CD4-positive, alpha-beta T cell (primary cell): ENCODE measurements at places on chromosomes 12 and 14.

DNA sequence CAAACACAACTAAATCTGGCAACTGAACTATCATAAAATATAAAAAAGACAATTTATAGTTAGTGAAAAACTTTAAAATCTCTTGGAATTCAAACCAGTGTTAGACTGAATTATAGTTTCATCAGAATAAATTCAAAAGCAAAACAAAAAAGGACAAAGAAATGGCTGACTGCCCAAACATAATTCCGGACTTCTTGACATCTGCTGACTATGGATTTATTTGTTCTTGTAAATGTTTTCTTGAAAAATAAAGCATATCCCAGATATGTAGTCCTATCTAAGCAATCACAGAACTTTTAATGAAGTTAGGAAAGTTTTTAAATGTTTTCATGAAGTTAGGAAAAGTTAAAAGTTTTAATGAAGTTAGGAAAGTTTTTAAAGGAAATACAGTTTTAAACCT is 45.8 kb upstream of the CNTN1 start:
- no peak for DNase-seq
- no peak overlapping the region for H3K27ac ChIP-seq
- H3K4me3 ChIP-seq: no peak overlapping the region
- H3K27me3 ChIP-seq: no peaks in the 10 kb centered on the region
- H3K4me1 ChIP-seq: no peaks in the 10 kb centered on the region
- no peaks in the 10 kb centered on the region for H3K36me3 ChIP-seq

DNA sequence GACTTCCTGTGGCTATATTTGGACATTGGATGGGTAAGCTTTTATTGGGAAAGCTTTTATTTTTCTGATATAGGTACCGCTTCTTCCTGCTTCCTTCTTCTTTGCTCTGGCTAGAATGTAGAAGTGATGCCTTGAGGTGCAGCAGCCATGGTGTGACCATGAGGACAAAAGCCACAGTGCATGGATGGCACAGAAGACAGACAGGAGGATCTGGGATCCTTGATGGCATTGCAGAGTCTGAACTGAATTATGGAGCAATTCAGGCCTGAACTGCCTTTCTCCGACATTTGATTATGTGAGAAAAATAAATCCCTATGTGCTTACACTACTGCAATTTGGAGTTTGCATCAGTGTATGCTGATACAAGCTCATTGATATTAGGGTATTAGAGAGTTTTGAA is 191.3 kb upstream of the CRY1 start:
- DNase-seq: no peak
- H3K27ac ChIP-seq: no peak overlapping the region
- H3K4me1 ChIP-seq: peaks cover 15% of the 10 kb centered on the region
- H3K36me3 ChIP-seq: no peaks in the 10 kb centered on the region
- no peaks in the 10 kb centered on the region for H3K27me3 ChIP-seq

DNA sequence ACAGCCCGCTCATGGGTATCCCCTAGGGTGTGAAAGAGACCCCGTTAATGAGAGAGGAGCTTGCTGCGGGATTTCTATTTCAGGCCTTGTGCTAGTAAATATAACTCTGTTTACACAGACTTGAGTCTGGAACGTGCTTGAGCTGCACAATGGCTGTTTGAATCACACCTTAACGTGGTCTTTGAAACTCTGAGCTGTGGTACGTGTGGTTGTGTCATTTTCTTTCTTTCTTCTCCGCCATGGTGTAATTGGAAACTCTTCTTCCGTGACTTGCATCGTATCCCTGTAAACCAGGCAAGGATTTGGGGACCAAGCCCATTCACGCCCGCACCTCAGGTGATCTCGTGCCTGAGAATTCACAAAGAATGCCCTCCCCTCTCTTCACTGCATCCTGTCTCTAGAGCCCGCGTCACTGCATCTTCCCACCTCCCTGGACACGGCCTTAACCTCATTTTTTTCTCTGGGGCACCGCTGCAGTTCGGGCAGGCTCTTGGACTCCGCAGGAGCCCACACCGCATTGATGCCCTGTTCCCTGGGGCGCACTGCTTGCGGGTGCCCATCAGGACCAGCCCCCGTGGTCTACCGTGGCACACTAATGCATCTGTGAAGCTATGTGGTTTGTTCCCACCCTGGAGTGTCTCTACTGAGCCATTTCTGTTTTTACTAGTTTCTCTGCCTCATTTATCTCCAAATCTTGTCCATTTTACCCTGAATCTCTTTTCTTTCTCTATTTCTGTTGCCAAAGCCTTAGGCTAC is 78.4 kb upstream of the PARP11 start:
- peak overlapping the region; percentile 57 for H3K27ac ChIP-seq
- no peak overlapping the region for H3K4me3 ChIP-seq
- H3K27me3 ChIP-seq: no peaks in the 10 kb centered on the region
- no peaks in the 10 kb centered on the region for H3K36me3 ChIP-seq
- H3K4me1 ChIP-seq: peaks cover 50% of the 10 kb centered on the region
- no peak for DNase-seq

DNA sequence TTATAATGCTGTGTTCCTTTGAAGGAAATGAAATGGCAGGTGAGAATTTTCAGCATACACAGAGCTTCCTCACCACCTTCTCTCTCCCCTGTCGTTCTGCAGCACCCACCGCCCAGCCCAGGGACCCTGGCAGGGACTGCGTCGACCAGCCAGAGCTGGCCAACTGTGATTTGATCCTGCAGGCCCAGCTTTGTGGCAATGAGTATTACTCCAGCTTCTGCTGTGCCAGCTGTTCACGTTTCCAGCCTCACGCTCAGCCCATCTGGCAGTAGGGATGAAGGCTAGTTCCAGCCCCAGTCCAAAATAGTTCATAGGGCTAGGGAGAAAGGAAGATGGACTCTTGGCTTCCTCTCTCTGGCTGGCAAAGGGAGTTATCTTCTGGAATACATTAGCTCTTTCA is 35.1 kb downstream of the PAPLN start:
- no peaks in the 10 kb centered on the region for H3K27me3 ChIP-seq
- H3K4me3 ChIP-seq: no peak overlapping the region
- H3K27ac ChIP-seq: no peak overlapping the region
- no peak for DNase-seq
- peaks cover 10% of the 10 kb centered on the region for H3K4me1 ChIP-seq
- peaks cover 32% of the 10 kb centered on the region for H3K36me3 ChIP-seq

- H3K27me3 ChIP-seq: no peaks in the 10 kb centered on the region
- no peaks in the 10 kb centered on the region for H3K4me1 ChIP-seq
- no peaks in the 10 kb centered on the region for H3K36me3 ChIP-seq
Observed at GRCh38 chr12:58703866-58704265, 216.4 kb downstream of the LRIG3 start.

DNA sequence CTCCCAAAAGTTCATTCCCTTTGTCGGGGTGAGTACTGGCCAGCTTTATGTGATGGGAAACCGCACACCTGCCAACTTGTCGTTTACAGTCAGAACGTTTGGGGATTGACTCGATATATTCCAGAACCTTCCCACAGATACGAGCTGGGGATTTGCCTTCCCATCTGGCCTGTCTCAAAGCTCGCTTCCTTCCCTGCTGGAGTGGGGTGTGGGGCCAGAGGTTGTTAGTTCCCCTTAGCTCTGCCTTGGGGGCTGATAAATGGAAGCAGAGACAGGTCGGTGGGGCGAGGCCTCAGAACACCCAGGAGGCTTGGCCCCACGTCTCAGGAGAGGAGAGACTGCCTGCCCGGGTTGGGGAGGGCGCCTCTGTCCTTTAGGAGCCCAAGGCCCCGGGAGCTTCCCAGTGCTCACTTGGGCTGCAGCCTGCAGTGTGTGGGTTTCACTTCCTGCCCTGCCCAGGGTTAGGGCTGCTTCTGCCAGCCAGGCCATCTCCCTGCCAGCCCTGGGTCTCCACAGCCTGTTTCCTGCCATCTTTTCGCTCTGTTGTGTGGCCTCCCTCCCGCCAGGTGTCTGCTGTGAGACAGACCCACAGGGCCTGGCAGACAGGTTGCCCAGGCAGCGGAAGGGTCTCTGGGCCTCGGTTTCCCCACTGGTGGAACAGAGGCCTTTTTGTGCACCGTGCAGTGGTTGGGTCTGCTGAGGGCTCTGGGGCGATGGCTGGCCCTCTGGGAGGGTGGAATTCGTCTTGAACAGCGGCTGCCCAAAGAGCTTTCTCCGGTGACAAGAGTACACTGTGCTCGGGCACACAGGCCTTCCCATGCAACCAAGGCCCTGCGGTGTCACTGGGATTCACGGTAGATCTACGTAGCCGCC is 8.1 kb upstream of the TEX22 start:
- no peak overlapping the region for H3K4me3 ChIP-seq
- H3K4me1 ChIP-seq: peaks cover 16% of the 10 kb centered on the region
- no peaks in the 10 kb centered on the region for H3K36me3 ChIP-seq
- H3K27me3 ChIP-seq: no peaks in the 10 kb centered on the region

- DNase-seq: no peak
- H3K27ac ChIP-seq: no peak overlapping the region
- H3K4me1 ChIP-seq: peaks cover 11% of the 10 kb centered on the region
- H3K4me3 ChIP-seq: no peak overlapping the region
- H3K36me3 ChIP-seq: peaks cover 15% of the 10 kb centered on the region
Observed at GRCh38 chr14:63881926-63882325, 29.1 kb downstream of the SYNE2 start.

- no peak overlapping the region for H3K4me3 ChIP-seq
- H3K27ac ChIP-seq: no peak overlapping the region
- H3K4me1 ChIP-seq: no peaks in the 10 kb centered on the region
- DNase-seq: no peak
- H3K27me3 ChIP-seq: no peaks in the 10 kb centered on the region
- no peaks in the 10 kb centered on the region for H3K36me3 ChIP-seq
Observed at GRCh38 chr12:46407361-46407760, 34.8 kb upstream of the SLC38A2 start.

GRCh38 chr14:53838374-53838773 is 118.3 kb downstream of the BMP4 start:
- no peaks in the 10 kb centered on the region for H3K36me3 ChIP-seq
- no peak for DNase-seq
- no peaks in the 10 kb centered on the region for H3K27me3 ChIP-seq
- H3K4me1 ChIP-seq: no peaks in the 10 kb centered on the region

DNA sequence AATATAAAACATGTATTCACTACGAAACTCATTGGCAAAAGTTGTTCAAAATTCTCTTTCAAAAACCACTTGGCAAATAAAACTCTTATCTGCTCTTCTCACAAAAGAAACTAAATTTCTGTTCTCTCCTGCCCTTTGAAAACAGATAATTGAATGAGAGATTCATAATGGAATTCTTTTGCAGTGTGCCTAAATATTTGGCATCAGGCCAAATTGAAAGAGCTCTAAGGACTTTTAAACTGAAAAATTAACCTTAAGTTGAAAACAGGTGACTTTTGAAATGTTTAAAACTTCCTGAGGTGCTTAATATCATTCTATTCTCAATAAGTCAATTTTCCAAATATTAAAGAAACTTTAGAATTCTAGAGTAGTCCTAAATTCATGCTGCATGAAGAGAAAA is 136.4 kb downstream of the FSCB start:
- no peak for DNase-seq
- H3K27me3 ChIP-seq: no peaks in the 10 kb centered on the region
- no peaks in the 10 kb centered on the region for H3K36me3 ChIP-seq
- no peak overlapping the region for H3K27ac ChIP-seq

GRCh38 chr14:33056213-33056612 is 117.5 kb downstream of the NPAS3 start:
- no peak for DNase-seq
- no peaks in the 10 kb centered on the region for H3K36me3 ChIP-seq
- no peak overlapping the region for H3K4me3 ChIP-seq
- H3K27ac ChIP-seq: no peak overlapping the region
- no peaks in the 10 kb centered on the region for H3K27me3 ChIP-seq
- H3K4me1 ChIP-seq: no peaks in the 10 kb centered on the region

DNA sequence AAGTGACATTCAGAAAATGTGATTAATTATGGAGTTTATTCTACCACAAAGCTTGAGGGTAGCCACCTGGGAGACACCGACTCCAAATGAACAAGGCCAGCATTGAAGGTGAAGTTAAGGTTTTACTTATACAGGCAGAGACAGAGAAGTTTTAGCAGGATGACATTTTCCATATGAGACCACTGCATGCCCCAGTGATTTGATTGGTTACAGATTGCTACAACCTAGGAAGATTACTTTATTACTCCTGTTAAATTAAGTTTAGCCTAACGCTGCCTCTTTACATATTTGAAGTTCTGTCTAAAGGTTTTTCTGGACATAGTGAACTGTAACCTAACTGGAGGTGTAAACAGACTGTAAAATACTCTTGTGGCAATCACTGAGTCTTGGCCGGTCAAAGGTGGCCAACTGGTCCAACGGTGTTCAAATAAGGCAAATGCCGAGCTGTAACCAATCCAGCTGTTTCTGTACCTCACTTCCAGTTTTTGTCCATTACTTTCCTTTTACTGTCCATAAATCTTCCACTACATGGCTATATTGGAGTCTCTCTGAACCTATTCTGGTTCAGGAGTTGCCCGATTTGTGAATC is 57.2 kb downstream of the RIN3 start:
- H3K4me1 ChIP-seq: peaks cover 18% of the 10 kb centered on the region
- H3K27ac ChIP-seq: no peak overlapping the region
- H3K27me3 ChIP-seq: no peaks in the 10 kb centered on the region
- no peak overlapping the region for H3K4me3 ChIP-seq
- no peak for DNase-seq

GRCh38 chr12:99911081-99911480 is 73.7 kb downstream of the ANKS1B start:
- no peaks in the 10 kb centered on the region for H3K36me3 ChIP-seq
- DNase-seq: no peak
- H3K4me1 ChIP-seq: no peaks in the 10 kb centered on the region

GRCh38 chr14:35900741-35901140 is 74.6 kb downstream of the BRMS1L start:
- DNase-seq: no peak
- no peak overlapping the region for H3K4me3 ChIP-seq
- no peaks in the 10 kb centered on the region for H3K36me3 ChIP-seq
- H3K27ac ChIP-seq: no peak overlapping the region

DNA sequence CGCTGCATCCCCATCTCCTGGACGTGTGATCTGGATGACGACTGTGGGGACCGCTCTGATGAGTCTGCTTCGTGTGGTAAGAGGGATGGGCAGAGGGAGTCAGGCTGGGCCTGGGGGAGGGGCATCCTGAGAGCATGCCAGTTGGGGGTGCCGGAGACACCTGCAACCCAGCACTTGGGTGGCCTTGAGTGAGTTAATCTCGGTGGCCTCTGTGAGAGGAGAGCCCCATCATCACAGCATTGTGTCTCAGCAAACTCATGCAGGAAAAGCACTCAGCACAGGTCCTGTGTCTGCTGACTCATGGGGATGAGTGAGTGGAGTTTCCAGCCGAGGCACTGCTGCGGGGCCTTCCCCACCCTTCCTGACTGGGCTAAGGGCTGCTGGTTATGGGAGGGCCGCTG is 19.6 kb upstream of the LRP1-AS start:
- no peak overlapping the region for H3K4me3 ChIP-seq
- no peak for DNase-seq
- H3K27ac ChIP-seq: no peak overlapping the region

- H3K36me3 ChIP-seq: no peaks in the 10 kb centered on the region
- no peak overlapping the region for H3K27ac ChIP-seq
- H3K27me3 ChIP-seq: no peaks in the 10 kb centered on the region
- DNase-seq: no peak
Observed at GRCh38 chr12:40181490-40181889, 43.3 kb upstream of the LRRK2 start.

GRCh38 chr12:115998119-115998633 is 279.3 kb downstream of the MED13L start:
- peaks cover 51% of the 10 kb centered on the region for H3K36me3 ChIP-seq
- H3K27ac ChIP-seq: no peak overlapping the region
- no peak overlapping the region for H3K4me3 ChIP-seq
- H3K4me1 ChIP-seq: peaks cover 3% of the 10 kb centered on the region
- H3K27me3 ChIP-seq: no peaks in the 10 kb centered on the region

GRCh38 chr12:74641694-74642093 is 104.1 kb downstream of the ATXN7L3B start:
- H3K36me3 ChIP-seq: no peaks in the 10 kb centered on the region
- no peak for DNase-seq
- no peaks in the 10 kb centered on the region for H3K27me3 ChIP-seq
- no peak overlapping the region for H3K27ac ChIP-seq
